Activated T-cell treated with anti-CD3 and anti-CD28 coated beads, Interleukin-2, amount 50 U/mL, for 48 hours (primary cell): ENCODE measurements at places on chromosomes 1 and 21.

- no peak for DNase-seq
Observed at GRCh38 chr1:37391211-37392011, 83.0 kb upstream of the ZC3H12A start.

GRCh38 chr1:8560611-8561544 is 243.0 kb downstream of the SLC45A1 start:
- no peak for DNase-seq

- DNase-seq = no peak
Observed at GRCh38 chr1:104726917-104727316, 977.2 kb downstream of the AMY1C start.

DNA sequence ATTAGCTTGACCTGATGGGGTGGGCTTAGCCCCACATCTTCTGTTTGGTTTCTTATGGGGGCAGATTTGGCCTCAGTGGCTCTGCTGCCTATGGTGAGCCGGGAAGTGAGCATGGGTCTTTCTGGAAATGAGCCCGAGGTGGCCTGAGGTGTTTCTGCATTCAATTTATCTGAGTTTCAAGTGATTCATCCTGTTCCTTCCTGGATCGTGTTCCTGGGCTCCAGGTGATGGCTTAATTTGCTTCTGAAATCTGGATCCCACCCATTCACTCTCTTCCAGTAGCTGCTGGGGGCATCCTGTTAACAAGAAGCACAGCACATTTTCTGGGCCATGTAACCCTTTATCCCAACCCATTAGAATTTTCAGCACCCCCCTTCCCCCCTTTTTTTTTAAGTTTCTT is 324.6 kb downstream of the CAMTA1 start:
- DNase-seq = no peak
